ENCODE measurements at places on chromosomes 1 and 21.

GRCh38 chr21:46555678-46556077, 49.2 kb downstream of the S100B start:
- no peak for DNase-seq

DNA sequence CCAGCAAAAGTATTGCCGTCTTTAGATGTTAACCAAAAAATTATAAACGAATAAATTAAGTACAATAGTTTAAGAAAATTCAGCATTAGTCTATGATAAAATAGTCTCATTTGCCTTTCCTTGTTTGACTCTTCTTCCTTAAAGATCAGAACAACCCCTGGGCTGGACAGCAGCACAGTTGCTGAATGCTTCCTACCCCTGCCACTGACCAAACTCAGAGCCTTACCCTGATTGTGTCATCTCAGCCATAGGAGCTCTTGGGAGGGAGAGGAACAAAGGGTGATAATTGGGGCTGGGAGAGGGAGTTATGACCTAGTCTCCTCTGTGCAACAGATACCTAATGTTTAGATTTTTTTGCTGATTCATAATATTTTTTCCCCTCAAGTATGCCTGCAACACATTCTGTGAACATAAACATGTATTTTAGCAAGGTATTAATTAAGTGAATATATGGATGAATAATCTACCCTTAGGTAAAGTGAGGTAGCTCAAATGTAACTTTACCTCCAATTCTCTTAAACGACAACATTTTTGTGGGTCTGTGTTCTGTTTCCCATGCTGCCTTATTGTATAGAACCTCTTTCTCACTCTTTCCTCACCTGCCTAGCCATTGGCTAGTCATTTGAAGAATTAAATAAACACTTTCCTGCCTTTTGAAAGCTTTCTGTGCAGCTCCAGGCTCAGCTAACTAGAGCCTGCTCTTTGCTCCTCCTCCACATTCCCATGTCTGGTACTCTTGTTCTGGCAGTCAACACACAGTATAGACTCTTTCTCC, 46.1 kb downstream of the FGGY start:
- no peak for DNase-seq

DNA sequence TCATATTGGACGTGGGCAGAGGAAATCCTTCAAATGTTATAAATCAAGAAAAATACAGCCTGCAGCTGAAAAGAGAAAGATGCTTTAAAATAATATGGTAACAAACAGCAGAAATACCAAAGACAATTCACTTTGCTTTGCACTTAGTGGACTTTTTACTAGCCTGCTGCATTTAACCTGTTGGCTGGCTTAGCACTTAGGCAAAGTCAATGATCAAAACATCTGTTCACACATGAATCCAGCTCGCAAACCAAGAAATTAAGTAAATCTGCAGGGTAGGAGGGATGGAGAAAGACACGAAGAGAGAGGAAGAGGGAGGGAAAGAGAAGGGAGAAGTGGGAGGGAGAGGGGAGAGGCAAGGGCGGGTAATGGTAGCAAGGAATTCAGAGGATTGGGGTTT, 103.6 kb upstream of the RAB4A start:
- DNase-seq, result no peak

DNA sequence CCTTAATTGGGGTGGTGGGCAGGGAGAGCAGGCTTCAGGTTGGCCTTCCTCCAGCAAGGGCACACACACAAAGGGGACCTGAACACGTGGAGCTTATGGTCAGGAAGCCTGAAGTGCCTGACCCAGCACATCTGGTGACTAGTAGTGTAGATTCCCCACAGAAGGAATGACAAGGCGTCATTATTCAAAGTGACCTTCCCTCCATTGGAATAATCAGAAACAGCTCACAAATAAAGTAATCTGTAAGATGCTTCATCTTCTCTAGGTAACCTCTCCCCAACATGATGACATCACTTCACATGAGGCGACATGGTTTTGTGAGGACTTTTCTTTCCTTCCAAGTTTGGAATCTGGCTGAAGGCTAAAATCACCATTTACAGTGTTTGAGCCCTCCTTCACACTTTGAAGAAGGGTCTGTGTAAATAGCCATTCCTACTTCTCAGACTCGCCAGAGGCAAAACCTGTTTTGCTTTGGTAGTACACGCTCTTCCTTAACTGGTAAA, 32.8 kb upstream of the ERG start:
- DNase-seq, result no peak

DNA sequence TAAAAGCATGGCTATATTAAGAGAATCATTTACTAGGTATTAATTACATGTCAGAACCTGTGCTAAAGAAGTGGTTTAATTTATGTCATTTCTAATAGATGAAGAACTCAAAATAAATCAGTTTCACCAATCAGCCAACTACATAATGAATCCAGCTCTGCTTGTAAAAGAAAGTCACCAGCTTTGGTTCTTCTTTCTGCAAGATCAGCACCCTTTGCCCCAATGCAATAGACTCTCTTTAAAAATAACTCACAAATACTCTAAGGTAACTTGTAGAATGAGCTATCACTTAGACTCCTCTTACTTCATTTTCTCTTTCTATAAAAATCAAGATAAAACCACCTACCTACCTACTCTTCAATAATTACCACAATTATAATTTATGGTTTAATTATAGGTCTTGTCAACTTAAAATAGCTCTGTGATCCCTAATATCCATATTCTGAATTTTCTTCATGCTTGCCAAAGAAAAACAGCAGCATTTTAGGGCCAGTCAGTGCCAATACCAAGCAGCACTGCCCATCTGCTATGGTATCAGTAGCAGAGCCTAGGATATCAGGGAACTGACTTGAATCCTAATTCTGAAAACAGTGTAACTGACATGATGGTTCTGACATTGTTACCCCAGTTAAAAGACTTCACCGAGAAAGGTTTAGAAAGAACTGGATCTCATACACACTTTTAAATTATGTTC, 11.3 kb downstream of the SLC19A2 start:
- DNase-seq, result no peak

DNA sequence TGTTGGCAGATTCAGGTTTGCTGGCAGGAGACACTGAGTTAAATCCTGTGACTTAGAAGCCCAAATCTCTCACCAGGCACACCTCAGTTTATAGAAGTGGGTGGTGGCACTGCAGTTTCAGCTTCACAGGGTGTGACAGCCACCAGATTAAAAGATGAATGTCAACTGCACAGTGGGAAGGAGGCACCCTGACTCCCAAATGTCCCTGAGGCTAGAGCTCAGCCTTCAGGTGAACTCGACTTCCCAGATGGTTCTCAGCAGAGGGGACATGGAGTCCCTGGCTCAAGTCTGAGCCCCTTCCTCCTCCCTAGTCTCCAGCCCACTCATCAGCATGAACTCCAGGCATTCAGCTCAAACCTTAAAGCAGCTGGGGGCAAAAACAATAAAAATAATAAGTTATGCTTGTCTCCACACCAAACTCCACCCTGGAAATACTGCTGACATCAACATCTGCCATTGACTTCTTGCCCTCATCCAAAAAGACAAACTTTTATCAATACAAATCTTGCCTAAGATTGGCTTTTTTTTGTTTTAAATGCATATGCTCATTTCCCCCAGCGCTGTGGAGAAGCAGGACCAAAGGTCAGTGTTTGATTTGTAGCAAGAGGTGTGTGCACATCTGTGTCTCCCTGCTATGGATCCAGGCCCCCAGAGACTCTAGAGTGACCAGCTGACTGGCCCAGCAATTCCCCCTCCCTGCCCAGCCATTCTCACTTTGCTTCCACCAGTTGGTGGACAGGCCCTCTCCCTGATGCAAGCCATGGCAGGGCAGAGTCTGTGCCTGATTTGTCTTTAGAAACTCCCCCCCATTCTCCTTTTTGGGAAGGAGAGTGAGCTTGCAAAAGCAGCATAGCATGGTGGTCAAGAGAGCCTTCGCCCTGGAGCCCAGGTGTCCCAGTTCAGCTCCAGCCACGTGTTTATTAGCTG, 18.5 kb upstream of the S100A7 start:
- DNase-seq, result no peak

DNA sequence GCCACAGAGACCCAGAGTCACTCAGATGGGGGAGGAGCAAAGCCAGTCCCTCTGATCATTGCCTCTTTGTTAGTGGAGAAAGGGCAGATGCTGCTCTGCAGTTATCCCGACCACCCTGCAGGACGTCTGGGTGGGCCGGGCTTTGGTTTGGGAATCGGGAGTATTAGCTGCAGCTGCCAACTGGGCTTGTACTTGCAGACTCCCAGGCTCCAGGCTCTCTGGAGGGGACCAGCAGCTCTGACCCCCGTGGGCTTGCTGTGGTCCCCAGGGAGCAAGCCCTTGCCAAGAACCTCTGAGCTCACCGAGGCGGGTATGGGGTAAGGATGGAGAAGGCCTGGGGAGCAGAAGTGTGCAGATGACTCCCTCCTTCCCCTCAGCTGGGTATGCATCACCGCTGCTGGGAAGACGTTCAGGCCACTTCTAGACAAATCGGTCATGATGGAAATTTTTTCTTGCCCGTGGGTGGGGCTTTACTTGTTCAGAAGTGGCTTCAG, 21.6 kb downstream of the MAPKAPK2 start:
- no peak for DNase-seq

DNA sequence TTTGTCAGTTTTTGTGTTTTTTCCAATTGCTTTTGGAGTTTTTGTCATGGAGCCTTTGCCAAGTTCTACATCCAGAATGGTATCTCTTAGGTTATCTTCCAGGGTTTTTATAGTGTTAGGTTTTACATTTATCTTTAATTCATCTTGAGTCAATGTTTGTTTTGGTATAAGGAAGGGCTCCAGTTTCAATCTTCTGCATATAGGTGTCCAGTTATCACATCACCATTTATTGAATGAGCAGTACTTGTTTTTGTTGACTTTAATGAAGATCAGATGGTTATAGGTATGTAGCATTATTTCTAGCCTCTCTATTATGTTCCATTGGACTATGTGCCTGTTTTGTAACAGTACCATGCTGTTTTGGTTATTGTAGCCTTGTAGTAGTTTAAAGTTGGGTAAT, 1233.1 kb downstream of the PLA2G4A start:
- DNase-seq, result no peak

DNA sequence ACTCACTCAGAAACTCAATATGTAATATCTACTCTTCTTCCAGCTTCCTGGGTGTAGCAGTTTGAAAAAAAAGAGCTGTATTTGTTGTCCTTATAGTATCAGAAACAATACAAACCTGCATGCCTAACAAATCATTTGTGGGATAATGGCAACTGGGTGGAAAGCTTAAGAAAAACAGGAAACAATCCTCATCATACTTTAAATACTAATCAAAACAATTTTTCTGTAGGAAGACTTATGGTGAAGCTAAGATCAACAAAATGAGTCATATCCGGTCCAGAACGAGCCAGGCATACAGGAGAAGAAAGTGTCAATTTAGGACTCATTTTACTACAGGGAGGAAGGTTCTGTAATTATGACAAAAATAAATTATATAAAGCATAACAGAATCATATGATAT, 181.8 kb upstream of the ADGRL4 start:
- no peak for DNase-seq

DNA sequence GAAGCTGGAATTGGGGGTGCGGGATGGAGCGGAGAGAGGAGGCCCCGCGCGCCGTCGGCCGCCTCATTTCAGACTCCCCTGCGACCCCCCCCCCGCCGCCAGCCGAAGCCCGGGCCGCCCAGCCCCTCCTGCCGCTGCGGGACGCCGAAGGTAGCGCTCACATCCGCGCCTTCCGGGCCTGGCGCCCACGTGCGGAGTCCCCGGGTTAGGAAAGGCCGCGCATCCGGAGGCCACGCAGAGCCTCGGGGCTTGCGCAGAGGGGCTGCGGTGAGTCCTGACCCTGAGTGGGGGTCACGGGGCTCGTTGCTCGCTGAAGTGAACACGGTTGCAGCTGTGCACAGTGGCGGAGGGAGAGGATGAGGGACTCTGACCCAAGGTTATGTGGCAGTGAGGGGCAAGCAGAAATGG, 552 bp upstream of the ZNF496 start:
- peak; percentile 15 for DNase-seq

DNA sequence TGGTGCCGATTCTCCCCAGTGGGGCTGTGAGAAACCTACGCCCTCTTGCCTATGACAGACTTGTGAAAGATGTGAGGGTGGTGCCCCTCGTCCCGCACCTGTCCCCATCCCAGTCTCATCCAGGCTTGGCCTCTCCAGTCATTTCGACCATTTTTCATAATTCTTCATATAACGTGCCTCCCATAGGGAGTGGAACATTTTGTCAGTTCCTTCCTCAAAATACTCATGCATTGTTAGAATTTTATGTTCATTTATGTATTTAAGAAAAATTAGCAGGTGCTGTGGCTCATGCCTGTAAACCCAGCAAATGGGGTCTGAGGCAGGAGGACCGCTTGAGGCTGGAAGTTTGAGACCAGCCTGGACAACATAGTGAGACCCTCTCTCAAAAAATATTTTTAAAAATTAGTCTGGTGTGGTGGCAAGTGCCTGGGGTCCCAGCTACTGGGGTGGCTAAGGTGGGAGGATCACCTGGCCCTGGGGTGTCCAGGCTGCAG, 19.7 kb upstream of the SMPDL3B start:
- DNase-seq, result no peak

- no peak for DNase-seq
Measured at GRCh38 chr1:77139389-77139788, 79.8 kb downstream of the PIGK start.

DNA sequence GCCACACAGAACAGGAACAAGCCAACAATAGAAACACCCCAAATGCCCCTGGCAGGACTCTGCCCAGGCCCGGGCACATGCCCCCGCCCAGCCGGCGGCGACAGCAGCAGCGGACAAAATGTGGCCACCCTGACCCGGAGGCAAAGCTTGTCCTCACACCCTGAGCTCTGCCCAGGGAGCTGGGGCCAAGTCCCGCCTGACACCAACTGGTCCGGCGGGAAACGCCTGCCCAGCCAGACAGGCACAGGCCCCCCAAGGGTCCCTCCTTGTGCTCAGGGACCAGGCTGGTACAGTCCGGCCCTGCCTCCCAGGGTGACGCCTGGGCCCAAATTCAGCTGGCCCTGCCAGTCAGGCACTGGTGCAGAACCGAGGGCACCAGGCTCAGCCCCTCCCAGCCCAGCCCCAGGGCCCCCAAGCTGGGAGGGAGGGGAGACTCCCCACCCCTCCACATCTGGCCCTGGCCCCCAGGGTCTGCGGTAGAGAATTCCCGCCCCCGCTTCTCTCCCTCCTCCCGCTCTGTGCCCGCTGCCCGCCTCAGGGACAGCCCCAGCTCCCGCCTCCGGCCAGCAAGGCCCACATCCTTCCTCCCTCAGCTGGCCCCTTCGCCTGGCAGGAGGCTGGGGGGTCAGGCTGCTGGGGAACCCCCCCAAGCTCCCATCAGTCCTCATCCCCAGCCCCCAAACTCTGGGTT, 2.0 kb downstream of the AHDC1 start:
- DNase-seq, result no peak

DNA sequence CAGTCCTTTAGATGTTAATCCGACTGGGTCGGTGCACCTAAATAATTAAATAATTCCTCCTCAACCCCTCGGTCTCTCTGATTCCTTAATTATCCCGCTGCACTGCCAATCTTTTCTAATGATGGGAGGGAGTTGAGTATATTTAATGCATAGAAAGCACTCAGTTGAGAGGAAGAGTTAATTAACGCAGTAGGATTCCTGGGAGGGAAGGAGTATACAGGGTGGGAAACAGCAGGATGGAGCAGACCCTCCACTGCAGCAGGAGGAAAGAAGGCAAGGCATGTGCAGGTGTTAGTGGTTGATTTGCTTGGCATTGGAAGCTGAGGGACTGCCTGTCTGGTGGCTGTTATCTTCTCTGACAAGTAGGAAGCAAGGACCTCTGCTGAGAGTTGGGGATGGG, 9.9 kb upstream of the REN start:
- no peak for DNase-seq

GRCh38 chr1:31485166-31485565, 72.2 kb downstream of the SERINC2 start:
- DNase-seq, result no peak

- no peak for DNase-seq
Measured at GRCh38 chr1:23533246-23534023, 2.4 kb upstream of the E2F2 start.

Measured in effector CD8-positive, alpha-beta T cell (primary cell).